NCI-H524 (cell line): ENCODE measurements at places on chromosomes 2 and 18.

GRCh38 chr18:48433541-48433940 is 24.4 kb upstream of the ZBTB7C start:
- no peak for DNase-seq

GRCh38 chr18:30245766-30246455 is 796.6 kb downstream of the DSC3 start:
- DNase-seq: no peak

DNA sequence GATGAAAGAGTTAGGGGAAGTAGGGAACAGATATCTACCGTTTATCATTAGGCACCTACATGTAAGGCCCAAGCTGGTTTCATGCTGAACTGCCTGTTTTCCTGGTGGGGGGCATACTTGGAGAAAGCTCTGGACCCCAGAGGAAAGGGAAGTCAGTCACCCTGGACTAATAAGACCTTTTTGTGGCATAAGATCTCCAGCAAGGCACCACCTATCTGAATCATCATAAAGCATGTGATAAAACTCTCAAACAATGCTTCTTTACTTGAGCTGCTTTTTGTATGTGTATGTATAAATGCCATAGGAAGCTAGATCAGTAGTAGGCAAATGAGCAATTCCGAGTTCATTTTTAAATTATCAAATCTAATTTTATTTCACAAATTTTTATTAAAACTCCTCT is 104.8 kb downstream of the TANC1 start:
- DNase-seq: no peak

- DNase-seq: no peak
Observed at GRCh38 chr2:134669731-134670669, 48.8 kb downstream of the TMEM163 start.

- DNase-seq: no peak
Observed at GRCh38 chr2:8511868-8512612, 169.8 kb upstream of the ID2 start.

DNA sequence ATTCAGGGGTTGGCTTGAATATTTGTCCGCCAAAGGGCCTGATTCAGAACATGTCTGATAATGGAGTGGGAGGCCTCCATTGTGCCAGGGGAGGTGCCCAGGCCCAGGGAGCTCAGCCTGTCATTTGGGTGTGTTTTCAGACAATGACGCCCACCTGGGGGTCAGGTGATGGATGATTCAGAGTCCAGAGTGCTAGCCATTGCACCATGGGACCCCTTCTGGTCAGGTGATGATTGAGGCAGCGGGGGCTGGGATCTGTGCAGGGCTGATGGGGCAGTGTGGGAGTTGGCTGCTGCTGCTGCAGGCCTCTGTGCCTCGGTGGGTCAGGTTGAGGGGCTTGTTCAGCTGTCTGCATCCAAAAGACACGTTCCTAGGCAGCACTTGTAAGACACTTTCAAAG is 8.3 kb upstream of the ARHGEF4 start:
- no peak for DNase-seq

DNA sequence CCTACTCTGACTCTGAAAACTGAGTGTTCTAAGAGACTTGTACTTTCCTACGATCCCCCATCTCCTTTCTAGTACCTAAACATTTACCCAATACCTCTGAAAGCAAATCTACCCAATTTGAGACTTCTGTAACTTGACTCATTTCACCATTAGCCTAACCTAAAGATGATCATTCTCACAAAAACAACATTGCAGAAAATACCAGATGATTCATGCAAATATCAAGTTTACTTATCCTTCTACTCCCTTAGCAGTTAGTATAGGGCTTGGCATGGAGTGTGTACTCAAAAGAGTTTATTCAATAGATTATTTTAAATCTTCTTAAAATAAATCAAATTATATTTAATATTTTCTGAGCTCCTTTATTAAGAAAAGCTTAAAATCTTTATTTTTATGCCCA is 89.6 kb downstream of the NR4A2 start:
- DNase-seq: no peak

GRCh38 chr2:47819834-47820233 is 36.9 kb downstream of the MSH6 start:
- no peak for DNase-seq

DNA sequence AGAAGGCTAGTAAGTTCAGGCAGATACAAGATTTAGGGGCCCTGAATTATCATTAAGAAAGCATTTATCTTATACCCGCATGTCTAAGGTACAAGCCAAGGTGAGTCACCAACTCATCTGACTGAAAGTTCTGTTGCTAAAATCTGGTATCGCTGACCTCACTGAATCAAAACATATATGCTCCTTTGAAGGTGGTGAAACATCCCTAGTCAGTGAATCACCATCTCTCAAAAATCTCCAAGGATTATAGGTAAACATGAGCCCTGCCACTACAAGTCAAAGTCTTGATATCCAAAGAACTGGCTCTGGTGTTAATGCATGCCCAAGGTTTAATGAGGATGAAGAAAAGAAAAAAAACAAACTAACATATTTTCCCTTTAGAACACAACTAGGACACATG is 43.5 kb downstream of the IRS1 start:
- no peak for DNase-seq

GRCh38 chr18:24080861-24081260 is 58.0 kb upstream of the CABYR start:
- DNase-seq: no peak
